ENCODE measurements at places on chromosomes 11 and 22. TPM values are rescaled to one million over a fixed set of nuclear protein-coding genes. Genes with fewer than 3 reads are reported as not detected.

DNA sequence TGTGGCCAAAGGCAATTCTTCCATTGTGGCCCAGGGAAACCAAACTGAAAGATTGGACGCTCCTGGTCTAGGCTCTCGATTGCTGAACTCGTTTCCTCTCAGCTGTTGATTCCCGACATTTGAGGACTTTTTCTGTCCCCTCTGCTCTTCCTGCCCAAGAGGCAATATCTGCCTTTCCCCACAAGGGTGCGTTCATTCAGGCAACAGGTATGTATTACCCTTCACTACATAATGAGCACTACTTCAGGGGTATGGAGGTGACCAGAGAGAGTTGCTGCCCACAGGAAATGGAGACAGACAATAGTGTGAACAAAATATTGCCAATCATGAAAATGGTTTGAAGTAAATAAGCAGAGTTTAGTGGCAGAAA, 8.2 kb downstream of the PTH start:
- H3K4me3 ChIP-seq = peak overlapping the region; percentile 32
- peak overlapping the region; percentile 27 for H3K27ac ChIP-seq
- no peaks in the 10 kb centered on the region for H3K36me3 ChIP-seq
- H3K4me1 ChIP-seq = no peaks in the 10 kb centered on the region
- H3K27me3 ChIP-seq = no peaks in the 10 kb centered on the region

- peaks cover 5% of the 10 kb centered on the region for H3K36me3 ChIP-seq
- DNase-seq = peak; percentile 45
- H3K4me3 ChIP-seq = peak overlapping the region; percentile 18
- H3K27ac ChIP-seq = peak overlapping the region; percentile 73
- H3K4me1 ChIP-seq = peaks cover 60% of the 10 kb centered on the region
Observed at GRCh38 chr22:45317551-45318167, 7.9 kb downstream of the FAM118A start.

DNA sequence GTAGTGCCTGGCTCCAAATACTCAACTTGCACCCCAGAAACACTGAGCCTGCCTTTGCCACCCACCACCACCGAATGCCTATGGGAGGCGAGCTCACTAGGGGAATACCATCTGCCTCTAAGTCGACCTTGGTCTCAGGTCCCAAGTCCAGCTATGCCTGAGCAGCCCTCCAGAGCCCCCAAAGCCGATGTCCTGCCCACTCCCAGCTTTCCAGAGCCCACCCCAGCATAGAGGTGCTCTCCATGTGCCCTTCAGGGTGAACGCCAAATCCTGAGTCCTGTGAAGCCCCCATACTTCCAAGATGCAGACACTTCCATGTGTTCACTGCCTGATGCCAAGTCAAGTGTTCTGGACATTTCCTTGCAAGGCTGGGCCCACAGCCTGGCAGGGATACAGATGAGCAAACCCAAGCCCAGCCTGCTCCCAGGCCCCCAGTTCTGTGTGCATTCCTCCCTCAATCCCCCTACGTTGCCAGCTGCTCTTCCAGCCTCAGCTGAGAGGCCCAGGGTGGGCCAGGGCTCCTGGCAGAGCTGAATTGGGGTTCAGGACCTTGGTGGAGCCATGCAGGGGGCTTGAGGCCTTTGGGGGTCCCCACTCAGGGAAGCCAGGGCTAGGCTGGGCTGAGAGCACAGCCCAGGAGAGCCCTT, 2.6 kb upstream of the KMT5B start:
- peaks cover 19% of the 10 kb centered on the region for H3K4me1 ChIP-seq
- no peak overlapping the region for H3K4me3 ChIP-seq
- no peaks in the 10 kb centered on the region for H3K36me3 ChIP-seq
- H3K27me3 ChIP-seq = no peaks in the 10 kb centered on the region
- peak overlapping the region; percentile 82 for H3K27ac ChIP-seq

- H3K4me1 ChIP-seq = no peaks in the 10 kb centered on the region
- no peaks in the 10 kb centered on the region for H3K27me3 ChIP-seq
- H3K36me3 ChIP-seq = no peaks in the 10 kb centered on the region
Observed at GRCh38 chr11:57116654-57117053, 65.1 kb upstream of the LRRC55 start.

GRCh38 chr11:90803366-90803765, 580.5 kb upstream of the CHORDC1 start:
- no peaks in the 10 kb centered on the region for H3K27me3 ChIP-seq
- H3K4me1 ChIP-seq = no peaks in the 10 kb centered on the region
- H3K4me3 ChIP-seq = no peak overlapping the region
- H3K36me3 ChIP-seq = no peaks in the 10 kb centered on the region
- H3K27ac ChIP-seq = no peak overlapping the region
- no peak for DNase-seq

DNA sequence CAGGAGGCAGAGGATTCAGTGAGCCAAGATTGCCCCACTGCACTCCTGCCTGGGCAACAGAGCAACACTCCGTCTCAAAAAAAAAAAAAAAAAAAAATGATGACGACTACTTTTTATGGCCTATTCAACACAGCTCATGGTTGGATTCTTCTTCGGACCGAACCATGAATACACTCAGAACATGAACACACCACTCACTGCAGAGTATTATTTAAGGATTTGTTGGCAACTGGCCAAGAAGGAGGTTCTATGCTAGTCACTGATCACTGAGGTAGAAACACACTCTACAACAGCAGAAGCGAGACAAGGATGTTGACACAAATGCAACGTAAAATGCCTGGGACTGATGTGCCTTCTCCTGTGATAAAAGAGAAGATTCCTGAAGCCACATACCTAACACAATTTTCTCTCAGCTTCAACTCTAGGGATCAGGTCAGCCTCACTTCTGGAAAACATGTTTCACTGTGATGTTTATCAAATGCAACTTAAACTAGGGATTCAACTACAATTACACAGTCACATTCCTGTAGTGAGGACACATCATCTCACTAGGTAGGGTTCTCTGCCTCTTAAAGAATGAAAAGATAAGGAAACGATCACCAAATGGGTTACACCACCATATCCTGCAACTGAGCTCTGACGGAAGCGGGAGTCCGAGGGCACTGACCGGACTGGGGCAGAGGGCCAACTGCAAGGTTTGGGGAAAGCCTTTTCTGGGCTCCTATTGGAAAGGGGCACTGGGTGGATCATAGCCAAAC, 82.5 kb downstream of the SGSM3 start:
- H3K36me3 ChIP-seq = no peaks in the 10 kb centered on the region
- peaks cover 90% of the 10 kb centered on the region for H3K4me1 ChIP-seq
- no peak overlapping the region for H3K27ac ChIP-seq
- H3K4me3 ChIP-seq = no peak overlapping the region
- no peak for DNase-seq

- peak overlapping the region; percentile 6 for H3K27ac ChIP-seq
- peaks cover 34% of the 10 kb centered on the region for H3K4me1 ChIP-seq
- peak; percentile 40 for DNase-seq
Observed at GRCh38 chr11:47606731-47607130, 12.5 kb upstream of the C1QTNF4 start.

DNA sequence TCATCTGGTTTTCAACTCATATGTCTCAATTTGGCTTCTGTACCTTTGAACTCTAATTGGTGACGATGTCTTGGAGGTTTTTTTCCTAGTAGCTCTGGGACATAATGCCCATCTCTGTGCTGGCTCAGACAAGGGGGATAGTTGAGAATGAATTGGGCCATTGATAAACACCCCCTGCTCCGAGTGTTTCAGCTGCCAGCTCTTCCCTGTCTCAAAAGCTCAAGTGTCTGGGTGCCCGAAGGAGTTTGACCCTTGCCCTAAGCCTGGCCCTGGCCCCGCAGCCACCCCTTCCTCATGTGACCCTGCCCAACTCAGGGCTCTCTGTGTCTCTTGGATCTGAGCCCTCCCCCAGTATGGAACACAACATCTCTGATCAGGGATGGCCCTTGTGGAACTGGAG, 3.0 kb downstream of the INSC start:
- no peaks in the 10 kb centered on the region for H3K36me3 ChIP-seq
- H3K4me3 ChIP-seq = no peak overlapping the region
- no peak overlapping the region for H3K27ac ChIP-seq
- H3K4me1 ChIP-seq = no peaks in the 10 kb centered on the region
- no peak for DNase-seq

Gene MS4A12
- total RNA-seq = not detected

Gene SYT13
- 4.8 TPM for total RNA-seq
